ENCODE measurements at places on chromosomes 11 and 22. TPM values are rescaled to one million over a fixed set of nuclear protein-coding genes. Genes with fewer than 3 reads are reported as not detected.

- no peak for DNase-seq
Measured at GRCh38 chr11:38990841-38991240, 2392.8 kb upstream of the RAG2 start.

DNA sequence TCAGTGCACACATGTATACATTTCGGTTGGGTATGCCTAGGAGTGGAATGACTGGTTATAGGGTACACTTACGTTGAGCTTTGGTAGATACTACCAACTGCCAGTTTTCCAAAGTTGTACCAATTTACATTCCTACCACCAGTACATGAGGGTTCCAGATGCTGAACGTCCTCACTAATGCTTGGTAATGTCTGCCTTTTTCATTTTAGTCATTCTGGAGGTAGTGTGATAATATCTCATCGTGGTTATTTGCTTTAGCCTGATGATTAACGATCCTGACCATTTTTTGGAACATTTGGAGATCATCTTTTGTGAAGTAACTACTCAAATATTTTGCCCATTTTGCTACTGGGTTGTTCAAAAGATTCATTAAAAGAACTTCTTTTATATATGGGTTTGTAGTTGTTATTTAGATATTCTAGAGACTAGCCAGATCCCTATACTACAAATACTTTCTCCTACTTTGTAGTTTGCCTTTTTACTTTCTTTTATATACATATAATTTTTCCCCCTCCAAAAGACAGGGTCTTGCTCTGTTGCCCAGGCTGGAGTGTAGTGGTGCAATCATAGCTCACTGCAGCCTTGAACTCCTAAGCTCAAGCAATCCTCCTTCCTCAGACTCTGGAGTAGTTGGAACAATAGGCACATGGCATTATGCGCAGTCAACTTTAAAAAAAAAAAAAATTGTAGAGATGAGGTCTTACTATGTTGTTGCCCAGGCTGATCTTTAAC lies 62.1 kb downstream of the RBFOX2 start:
- no peak for DNase-seq

GRCh38 chr11:68503792-68504191 lies 43.2 kb downstream of the PPP6R3 start:
- no peak for DNase-seq

The GRM5 gene
- total RNA-seq: under 0.01 TPM

DNA sequence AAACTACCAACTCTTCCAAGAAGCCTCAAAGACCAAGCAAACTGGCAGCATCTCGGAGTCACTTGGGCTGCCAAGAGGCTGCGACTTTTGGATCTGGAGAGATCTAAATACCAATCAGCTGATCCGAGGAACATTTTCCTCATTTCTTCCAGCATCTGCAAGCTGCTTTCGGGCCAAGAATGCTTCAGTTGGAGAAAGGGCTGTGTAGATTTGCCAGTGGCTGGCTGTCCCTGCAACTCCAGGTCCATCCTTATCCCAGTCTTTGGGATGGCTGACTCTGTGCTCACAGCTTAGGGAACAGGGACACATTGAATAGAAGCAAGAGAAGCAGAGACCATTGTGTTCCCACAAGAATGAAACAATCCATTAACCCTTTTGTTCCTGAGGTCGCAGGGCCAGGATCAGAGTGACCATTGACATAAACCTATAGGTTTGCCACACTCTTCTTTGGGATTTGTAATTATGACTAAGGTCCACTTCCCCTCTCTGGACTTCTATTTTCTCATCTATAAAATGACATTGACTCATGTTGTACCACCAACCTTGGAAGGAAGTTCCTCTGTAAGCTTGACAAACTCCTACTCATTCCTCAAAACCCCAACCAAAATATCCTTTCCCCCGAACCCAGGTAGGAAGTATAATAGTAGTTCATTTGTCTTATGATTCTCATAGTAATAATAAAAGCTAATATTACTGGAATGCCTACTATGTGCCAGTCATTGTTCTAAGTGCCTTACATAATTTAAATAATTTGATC lies 340.8 kb downstream of the MN1 start:
- DNase-seq: peak; percentile 50

GRCh38 chr11:100963375-100963774 lies 166.2 kb downstream of the PGR start:
- DNase-seq: no peak

The DPP3 gene
- 21.8 TPM for total RNA-seq

GRCh38 chr11:44338026-44338425 lies 28.1 kb upstream of the ALX4 start:
- DNase-seq: no peak

The CXCR5 gene
- total RNA-seq: not detected

The ANO1 gene
- 2.4 TPM for total RNA-seq

- DNase-seq: no peak
Measured at GRCh38 chr11:13920756-13921155, 41.8 kb upstream of the SPON1 start.

- no peak for DNase-seq
Measured at GRCh38 chr11:120056301-120057027, 81.4 kb downstream of the TRIM29 start.

The CTTN gene
- 417 TPM for total RNA-seq

DNA sequence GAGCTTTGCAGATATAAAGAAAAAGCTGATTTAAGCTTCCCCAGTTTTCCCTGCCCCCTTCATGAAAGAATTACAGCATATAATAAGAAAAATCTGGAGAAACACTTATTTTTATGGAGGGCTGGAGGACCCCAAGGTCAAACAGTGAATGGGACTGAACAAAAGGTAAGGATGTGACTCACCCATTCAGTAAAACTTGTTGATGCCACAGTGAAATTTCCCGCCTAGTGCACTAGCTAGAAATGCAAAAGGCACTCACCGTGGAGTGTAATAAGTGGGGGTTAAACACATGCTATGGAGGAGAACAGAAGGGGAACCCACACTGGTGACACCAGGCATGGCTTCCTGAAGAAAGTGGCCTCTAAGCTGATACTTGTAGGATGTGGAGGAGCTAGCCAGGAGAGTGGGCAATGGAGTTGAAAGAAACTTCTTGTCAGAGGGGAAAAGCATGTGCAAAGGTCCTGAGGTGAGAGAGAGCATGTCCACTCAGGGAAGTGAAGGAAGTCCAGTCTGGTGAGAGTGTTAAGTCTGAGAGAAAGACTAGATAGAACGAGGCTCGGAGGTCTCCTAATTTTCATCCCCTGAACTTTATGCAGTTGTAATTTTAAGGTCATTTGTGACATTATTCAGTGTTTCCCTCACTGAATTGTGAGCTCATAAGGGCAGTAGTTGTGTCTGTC lies 77.1 kb downstream of the MIAT start:
- no peak for DNase-seq

The GRAP2 gene
- total RNA-seq: 3.8 TPM

GRCh38 chr22:50625568-50626313 lies 2.2 kb downstream of the ARSA start:
- no peak for DNase-seq
